NCI-H1105 (cell line): ENCODE measurements at places on chromosomes 2 and 18.

- no peak for DNase-seq
These were observed 678.3 kb upstream of the NRXN1 start for GRCh38 chr2:51710222-51710621.

- no peak for DNase-seq
These were observed 65.9 kb downstream of the CDH20 start for GRCh38 chr18:61398961-61399705.

GRCh38 chr2:233481368-233482142 is 85.0 kb downstream of the USP40 start:
- no peak for DNase-seq

- DNase-seq, result no peak
These were observed 152.9 kb downstream of the SPP2 start for GRCh38 chr2:234203135-234203984.

DNA sequence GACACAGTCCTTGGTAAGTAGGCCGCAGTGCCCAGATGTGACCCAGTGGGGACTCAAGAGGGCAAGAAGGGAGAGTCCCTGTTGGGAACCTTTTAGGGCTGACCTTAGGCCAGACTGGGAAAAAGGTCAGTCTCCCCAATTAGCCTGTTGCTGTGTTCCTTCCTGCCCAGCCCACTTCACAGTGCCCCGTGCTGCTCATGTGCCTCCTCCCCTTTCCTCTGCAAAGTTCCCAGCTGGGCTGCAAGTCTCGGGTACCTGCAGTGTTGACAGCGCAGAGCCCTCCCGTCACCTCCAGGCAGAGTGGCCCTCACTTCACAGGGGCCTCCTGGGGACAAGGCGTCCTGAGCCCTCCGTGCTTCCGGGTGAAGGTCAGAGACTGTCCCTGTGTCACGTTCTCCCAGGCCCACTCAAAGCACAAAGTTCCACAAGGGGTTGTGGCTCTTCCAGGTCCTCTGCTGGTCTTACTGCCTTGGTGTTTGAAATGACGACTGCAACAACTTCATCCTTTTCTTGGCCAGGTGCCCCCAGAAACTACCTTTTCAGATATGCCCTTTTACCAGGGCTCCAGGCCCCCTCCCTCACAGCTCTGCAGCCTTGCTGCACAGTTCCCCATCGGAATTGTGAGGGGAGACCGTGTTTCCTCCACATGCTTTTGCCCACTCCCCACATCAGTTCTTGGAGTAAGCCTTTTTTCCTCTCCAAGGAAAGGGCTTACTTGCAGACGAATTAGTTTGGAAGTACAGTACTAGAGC is 225.8 kb downstream of the ALPK2 start:
- no peak for DNase-seq

DNA sequence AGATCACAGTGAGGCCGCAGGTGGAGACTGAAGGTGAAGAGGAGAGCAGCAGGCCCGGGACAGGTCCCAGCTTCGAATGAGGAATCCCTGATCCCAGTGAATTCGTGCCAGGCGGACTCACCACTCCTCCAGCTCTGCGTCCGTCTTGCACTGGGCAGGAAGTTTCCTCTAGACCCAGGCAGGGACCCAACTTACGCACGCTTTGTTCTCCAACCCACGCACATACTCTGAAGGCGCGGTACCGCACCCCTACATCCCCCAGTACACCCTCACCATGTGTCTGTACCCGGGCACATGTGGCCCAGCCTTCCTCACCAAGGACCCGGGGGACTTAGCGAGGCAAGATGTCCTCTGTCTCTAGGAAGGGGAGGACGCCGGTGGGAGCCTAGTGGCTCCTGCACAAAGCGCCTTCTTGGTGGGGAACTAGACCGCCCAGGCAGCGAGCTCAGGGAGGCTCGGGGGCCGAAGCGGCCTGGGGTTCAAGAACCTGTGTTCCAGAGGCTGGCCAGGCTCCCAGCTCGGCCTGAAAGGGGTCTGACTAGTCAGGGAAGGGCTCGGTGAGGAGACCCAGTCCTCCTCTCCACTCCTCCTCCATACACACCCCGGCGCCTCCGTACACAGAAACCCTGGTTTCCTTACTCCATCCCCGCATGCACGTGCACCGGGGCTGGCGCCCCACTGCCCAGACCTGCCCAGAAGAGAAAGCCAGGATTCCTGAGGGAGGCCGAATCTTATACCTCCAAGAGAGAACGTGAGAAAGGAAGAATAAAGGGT is 38.3 kb upstream of the ATP6V1B1 start:
- no peak for DNase-seq

DNA sequence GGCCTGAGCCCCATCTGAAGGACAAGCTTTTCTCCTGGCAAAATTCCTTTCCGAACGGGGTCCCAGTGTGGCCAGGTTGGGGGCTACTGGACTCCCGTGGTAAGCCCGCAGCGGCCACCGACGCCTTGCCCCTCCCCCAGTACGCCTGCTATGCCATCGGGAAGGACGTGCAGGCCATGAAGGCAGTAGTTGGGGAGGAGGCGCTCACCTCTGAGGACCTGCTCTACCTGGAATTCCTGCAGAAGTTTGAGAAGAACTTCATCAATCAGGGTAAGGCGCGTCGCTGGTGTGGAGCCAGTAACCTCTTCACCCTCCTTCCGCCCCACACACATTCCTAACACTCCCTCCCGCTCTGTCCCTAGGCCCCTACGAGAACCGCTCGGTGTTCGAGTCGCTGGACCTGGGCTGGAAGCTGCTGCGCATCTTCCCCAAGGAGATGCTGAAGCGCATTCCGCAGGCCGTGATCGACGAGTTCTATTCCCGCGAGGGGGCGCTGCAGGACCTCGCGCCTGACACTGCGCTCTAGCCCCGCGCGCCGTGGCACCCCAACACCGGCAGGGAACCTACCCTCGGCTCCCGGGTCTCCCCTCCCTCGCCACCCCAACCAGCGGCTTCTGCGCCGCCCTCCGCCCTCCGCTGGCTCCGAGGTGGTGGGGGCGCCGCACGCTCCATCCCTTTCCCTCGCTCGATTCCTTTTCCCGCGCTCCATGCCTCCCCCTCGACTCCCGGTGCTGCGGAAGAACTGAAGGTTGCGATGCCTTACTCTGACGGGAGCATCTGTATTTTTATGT is 13.6 kb upstream of the ANKRD53 start:
- peak; percentile 54 for DNase-seq

DNA sequence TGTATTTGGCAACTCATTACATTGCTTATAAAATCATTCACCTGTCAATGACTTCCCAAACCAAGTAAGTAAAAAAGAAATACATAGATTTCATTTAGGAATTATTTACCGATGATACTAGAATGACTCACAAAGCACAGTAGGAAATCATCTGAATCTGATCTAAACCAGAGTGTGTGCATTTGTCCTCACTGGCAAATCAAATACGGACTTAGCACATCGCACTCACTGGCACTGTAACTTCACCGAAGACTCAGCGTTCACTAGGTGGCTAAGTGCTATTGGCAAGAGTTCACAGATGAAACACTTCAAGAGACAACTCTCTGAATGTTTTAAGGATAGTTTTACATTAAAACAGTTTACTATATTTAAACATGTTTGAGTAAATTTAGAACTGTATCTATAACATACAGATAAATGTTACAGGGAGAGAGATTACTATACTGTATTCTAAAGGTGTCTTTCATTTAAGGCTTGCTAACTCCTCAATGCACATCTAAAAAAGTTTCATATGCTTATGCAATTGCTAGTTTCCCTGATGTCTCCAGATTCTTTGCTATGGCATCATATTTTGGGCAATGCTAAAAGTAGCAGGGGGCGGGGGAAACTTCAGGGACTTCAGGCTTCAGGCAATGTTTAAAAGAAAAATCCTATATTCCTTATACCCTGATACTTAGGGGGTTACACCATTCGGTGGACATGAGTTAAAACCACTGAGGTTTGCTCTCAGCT is 48.8 kb downstream of the STK39 start:
- no peak for DNase-seq

DNA sequence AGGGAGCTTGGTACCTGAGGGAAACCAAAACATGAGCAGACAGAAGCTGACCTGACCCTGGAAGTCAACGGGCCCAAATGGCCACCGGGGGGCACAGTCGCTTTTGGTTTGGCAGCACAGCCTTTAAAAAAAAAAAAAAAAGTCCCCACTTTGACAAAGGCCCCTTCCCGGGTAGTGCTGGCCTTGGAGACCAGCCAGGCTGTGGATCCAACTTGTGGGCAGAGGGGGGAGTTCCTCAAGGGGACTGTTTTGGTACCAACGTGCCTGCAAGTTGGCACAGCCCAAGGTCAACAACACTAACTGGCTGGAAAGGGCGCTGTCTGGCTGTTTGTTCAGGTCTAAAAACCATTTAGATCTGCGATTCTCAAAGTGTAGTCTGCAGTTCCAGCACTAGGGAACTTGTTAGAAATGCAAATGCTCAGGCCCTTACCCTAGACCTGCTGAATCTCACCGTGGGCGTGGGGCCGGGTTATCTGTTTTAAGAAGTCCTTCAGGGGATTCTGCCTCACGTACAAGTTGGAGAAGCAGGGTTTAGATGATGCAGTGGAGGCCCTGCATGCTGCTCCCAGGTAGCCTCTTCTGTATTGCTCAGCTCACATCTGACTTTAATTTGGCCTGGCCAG is 83.0 kb downstream of the LPIN1 start:
- DNase-seq, result peak; percentile 77

DNA sequence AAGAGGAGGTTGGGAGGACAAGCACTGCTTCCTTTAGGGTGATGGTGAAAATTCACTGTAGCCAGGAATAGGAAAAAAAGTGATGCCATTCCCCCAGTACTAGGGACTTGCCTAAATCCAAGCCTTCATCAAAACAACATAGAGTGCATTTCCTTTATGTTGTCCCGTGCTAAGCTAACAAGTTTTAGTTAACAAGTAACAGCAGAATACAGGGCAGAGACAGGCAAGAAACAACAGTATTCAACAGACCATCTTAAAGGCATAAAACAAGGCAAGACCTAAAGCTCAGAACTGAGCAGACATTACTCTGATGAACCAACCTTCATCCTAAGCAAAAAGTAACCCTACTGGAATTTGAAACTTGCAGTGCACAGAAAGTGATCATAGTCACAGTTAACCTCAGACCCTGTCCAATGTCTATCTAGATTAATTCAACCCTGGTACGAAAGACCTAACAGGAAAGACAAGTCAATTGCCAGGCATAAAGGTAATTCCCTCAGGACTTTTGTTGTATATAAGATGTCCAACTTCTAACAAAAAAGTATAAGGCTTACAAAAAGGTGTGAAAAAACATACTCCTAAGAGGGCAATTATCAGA is 34.4 kb upstream of the GALNT1 start:
- no peak for DNase-seq

DNA sequence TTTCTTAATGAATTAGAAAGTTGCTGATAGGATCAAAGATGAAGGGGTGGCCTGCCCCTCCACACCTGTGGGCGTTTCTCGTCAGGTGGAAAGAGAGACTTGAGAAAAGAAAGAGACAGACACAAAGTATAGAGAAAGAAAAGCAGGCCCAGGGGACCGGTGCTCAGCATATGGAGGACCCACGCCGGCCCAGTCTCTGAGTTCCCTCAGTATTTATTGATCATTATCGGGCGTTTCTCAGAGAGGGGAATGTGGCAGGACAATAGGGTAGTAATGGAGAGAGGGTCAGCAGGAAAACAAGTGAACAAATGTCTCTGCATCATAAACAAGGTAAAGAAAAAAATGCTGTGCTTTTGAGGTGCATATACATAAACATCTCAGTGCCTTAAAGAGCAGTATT is 144.3 kb downstream of the CCDC102B start:
- DNase-seq, result no peak

DNA sequence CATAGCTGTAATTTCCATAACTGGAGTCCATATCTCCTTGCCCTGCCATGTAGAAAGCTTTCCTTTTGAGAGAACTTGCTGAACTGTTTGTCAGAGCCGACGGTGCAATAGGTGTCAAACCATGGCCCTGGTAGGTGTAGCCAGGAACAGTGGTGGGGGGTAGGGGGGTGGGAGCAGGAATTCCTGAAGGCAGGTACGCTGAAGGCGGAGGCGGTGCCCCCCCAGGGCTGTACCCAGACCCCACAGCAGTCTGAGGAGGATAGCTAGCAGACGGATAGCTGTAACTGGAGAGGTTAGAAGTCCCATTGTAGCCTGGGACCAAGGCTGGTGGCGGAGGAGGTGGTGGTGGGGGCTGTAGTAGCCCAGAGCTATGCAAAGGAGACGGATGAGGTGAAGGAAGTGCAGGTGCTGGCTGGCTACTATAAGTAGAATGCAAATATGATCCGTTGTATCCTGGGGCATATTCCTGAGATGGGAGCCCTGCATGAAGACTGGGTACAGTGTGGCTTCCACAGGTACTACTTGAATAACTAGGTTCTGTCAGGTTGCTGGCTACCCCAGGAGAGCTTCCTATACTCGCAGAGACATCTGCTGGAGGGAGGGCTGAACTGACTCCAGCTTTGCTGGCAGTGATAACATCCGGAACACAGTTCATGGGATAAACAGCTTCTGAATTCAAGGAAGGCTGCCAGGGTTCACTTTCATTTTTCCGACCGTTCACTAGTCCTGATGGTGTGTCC is 124.8 kb downstream of the FIGN start:
- no peak for DNase-seq

DNA sequence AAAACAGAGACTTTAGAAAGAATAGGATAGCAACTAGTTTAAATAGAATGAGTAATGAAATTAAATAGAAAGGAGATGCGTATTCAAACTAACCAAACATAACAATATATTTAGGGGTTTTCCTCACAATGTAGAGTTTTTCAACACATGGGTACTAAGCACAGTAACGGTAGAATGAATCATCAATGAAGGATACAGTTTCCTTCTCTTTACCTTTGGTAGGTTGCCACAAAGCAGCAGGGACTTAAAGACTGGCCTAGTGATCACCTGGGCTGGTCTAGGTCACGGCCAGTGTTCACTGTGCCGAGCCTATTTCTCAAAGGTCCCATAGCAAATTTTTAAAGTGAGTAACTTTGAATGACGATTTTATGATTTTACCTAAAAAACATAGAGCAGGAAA is 311.7 kb downstream of the XIRP2 start:
- no peak for DNase-seq

GRCh38 chr2:104658144-104658835 is 195.6 kb upstream of the POU3F3 start:
- DNase-seq, result no peak

- DNase-seq, result no peak
These were observed 8.4 kb upstream of the CIDEA start for GRCh38 chr18:12245793-12246135.

GRCh38 chr18:77069931-77070330 is 62.7 kb downstream of the MBP start:
- no peak for DNase-seq

DNA sequence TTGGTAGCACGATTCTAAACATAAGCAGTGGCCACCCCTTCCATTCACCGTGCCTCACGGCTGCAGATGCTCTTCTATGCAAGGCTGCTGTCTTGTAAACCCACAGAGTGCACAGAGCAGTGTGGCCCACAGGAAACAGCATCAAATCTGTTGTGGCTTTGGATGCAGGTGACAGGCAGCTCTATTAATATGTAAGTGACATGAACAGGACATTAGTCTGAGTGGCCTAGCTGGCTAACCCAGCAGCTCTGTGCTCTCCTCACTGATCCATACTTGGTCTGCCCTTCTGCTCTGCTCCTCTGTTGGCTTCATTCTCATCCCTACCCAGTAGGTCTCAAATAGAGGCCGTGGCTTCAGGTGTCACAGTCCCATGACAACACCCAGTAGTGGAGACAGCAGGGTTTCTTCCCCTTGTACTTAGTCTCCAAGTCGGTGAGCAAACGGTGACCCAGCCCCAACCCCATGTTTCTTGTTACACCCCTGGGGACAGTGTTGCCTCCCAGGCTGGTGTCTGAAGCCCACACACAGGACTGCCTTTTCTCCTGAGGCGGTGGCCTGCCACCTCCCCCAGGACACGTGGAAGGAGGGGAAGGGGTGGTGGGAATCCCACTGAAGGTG is 5.8 kb downstream of the SH3RF3 start:
- no peak for DNase-seq

GRCh38 chr2:152418688-152419087 is 83.7 kb downstream of the FMNL2 start:
- DNase-seq, result no peak

GRCh38 chr2:170505631-170506275 is 209.4 kb upstream of the SP5 start:
- DNase-seq, result no peak
